Vagina (tissue), 2 donors: ENCODE measurements at places on chromosomes 5 and 9.

GRCh38 chr5:143619040-143619439 lies 192.9 kb upstream of the HMHB1 start:
- no peak for DNase-seq

DNA sequence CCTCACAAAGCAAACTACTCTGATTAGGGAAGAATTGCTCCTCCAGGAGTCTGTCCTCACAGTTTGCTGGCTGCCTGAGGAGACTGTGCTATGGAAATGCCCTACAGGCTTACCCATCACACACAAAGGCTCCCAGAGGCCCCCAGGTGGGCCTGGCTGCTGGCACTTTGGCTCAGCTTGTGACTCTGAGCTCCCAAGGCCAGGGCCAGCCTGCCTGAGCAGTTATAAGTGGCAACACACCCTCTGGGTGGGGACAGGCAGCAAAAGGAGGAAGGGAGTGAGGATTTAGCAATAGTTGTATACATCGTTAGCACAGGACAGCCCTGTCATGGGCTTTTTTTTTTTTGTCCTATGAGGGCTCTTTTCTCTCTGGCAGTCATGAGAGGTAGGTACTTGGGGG lies 103.5 kb downstream of the DAPK1 start:
- no peak for DNase-seq

DNA sequence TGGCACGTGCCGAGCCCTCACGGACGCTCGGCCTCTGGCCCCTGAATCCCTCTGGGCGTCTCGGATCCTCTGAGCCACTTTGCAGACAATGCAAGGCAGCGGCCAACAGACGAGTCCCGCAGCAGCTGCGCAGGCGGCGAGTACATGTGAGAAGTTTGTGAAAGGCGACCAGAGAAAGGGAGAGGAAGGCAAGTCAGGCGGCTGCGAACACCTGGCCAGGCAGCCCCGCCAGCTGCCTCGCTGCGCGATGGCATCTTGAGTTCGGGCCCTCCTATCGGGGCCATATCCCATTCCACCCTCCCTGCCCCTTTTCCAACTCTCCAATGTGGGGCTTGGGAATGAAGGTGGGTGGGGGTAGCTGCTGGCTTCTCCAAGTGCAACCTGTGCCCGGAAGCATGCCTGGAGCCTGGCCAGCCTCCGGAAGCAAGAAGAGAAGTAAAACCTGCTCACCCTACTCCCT lies 4.5 kb upstream of the POU4F3 start:
- no peak for DNase-seq

DNA sequence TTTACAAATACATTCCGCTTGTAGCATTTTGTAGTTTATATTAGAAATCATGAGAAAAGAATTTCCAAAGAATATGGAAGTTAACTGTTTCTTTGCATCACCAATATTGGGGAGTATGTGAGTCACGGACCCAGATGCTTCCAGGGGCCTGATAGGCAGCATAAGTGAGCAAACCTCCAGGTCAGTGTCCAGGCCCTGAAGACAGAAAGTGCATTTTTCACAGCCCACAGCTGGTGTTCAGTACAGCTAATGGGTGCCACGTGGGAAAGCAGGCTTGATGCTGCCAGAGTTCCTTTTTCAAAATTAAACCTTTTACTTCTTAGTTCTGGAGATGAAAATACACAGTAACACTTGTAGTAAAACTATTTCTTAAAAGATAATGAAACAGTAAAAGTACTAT lies 454.4 kb upstream of the ACTBL2 start:
- no peak for DNase-seq

GRCh38 chr9:33165263-33166151 lies 1.6 kb downstream of the B4GALT1 start:
- DNase-seq, result peak; percentile 90

DNA sequence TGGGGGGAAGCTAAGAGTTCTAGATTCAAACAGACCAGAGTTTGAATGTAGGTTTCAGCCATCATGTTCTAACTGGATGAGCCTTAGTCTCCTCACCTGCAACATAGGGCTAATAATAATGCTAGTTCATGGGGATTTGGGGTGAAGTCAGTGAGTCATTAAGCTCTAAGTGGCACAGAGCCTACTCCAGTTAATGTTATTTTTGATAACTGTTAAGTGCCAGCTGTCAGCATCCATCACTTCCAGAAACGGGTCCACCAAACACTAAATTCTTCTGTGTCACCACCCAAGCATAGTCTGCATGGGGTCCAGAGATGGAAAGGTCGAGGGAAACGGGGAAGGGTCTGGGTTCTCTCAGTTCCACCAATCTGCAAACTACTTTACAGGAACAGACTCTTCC lies 1.8 kb upstream of the TSC1 start:
- no peak for DNase-seq

DNA sequence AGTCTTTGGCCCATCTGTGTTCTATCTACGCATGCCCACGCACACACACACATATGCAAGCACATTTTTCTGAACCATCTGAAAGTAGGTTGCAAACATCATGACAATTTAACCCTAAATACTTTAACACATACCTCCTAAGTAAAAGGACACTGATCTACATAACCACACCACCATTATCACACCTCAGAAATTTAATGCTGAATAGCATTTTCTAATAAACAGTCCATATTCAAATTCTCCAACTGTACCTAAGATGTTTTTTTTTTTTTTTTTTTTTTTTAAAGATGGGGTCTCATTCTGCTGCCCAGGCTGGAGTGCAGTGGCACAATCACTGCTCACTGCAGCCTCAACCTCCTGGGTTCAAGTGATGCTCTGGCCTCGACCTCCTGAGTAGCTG lies 35.5 kb downstream of the DDX31 start:
- no peak for DNase-seq

- DNase-seq, result no peak
These were observed 73.4 kb downstream of the TEK start for GRCh38 chr9:27182421-27182820.

DNA sequence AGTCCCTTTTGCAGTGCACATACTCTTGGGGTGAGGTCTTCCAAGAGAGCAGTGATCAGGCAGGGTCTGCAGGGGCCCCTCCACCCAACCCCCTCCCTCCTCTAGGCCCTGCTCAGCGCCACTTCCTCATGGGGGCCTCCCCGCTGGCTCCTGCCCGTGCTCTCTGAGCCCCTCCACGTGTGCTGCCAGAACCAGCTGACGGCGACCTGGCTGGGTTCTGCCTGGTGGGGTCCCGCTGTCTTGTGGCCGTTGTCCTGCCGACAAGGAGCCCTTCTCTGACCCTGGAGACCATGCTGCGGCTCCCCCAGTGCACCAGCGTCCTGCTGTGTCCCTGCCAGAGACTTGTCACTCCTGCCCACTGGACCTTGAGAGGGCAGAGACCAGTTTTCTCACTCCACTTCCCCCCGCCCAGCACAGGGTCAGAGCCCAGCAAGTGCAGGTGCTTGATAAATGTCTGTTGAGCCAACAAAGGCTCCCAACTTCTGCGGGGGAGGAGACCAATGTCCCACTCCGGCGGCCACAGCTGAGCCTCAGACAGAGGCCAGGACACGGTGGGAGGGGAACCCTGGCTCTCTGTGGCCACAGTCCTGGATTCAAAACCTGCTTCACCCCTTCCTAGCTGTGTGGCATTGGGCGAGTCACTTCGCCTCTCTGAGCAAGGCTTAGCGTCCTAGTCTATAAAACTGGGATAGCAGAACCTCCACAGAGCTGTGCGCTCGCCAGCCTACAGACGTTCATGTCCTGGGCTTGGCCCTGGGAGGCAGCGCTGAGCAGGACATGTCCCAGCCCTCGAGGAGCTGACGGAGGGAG lies 24.8 kb downstream of the SARDH start:
- DNase-seq, result no peak

DNA sequence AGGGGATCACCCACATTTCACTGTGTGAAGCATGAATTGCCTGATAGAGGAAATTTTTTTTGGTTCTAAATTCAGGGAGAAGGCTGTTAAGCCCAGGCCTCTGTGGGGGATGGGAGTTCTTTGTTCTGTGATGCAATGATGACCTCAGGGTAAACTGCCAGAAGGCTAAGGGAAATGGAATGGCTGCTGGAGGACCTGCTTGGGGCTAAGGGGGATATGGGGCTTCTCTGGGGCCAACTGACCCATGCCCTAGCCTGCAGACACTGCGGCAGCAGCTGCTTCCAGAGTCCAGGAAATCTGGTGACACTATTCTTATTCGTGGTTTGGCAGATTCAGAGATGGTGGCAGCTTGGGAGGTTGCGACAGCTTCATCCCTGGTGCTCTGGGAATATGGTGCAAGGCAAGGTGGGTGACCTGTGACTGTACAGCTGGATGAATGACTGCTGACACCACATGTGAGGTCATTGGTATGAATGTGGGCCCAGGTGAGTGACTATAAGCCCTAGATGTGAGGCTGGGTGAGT lies 30.3 kb downstream of the VCP start:
- no peak for DNase-seq

DNA sequence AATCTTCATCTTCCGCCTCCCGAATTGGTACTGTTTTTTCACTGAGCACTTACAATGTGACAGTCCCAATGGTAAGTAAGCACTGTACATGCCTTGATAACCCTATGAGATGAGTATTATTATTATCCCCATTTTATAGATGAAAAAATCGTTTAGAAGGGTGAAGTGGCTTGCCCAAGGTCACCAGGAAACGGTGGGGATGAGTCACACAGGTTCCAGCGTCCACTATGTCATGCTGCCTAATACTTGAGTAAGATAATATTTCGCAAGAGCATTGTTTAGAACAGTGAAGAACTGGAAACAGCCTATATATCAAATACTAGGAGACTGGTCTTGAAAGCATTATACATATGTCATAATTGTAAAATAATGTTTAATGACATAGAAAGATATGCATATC lies 12.9 kb downstream of the HAND1 start:
- DNase-seq, result no peak

- DNase-seq, result no peak
These were observed 157.1 kb downstream of the HTR1A start for GRCh38 chr5:63805151-63805550.

GRCh38 chr5:676699-677076 lies 16.5 kb downstream of the TPPP start:
- no peak for DNase-seq

- no peak for DNase-seq
These were observed 85.6 kb downstream of the GADD45G start for GRCh38 chr9:89690334-89690912.

GRCh38 chr9:77857513-77858259 lies 173.9 kb downstream of the GNAQ start:
- no peak for DNase-seq

DNA sequence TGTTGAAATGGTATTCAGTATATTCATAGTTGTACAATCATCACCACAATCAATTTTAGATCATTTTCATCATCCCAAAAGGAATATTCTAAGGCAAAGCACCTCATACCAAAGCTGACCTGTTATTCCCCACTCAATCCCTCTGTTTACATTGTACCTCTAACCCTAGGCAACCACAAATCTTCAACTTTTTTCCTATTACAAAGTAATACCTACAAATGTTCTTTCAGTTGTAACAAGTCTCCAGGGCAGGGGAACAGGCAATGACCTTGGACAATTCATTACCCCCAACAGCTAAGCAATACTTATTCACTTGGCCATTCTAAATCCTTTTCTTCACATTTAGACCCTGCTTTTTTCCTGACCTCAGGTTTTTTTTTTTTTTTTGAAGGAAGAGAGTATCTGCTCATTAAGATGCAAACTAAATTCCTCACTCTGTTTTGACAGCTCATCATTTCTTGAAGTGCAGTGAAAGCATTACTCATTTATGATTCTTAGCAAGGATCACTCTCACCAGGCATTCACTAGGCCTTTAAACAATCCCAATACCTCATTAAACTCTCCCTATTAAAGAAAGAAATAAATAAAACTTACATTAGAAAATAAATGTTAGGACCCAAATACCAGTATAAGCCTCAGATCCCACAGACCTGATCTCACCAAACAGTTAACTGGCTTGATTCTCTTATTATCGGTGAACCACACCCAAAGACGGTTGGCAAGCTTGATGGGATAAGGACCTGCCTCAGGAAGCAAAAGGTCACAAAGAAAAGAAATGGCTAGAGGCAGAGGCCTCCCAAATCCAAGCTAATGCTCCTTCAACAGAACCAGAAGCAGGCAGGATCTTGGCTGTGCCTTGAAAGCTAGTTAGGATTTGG lies 15.3 kb downstream of the MTMR12 start:
- no peak for DNase-seq

DNA sequence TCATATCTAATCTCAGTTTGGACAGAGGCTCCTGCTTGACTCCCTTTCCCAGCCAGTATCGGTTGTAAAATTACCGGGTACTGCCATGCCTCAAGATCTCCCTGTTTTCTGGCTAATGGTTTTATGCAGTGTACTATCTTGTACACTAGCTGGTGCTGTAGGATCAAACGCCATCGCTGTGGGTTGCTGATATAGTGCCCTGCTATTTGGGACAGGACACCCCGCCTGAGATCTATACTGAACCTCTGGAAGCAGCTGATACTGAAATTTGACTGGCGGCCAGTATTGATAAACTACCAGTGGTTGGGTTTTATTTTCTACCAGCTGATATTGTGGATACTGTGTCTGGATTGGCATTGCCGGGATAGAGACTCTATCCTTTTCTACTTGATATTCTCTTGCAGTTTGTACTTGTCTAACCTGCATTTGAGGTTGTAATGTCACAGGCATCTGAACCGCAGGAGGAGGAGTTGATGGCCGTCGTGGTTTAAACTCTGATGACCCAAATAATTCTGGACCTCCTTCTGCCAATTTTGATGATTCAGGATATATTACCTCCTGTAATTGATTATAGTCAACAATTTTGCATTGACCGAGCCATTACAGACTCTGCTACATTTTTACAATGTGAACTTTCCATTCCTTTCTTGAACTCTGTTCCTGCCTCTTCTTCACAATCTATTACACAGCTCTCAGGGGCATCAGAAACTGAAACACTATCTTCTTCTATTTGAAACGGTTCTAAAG lies 112.5 kb upstream of the LARP1 start:
- DNase-seq, result no peak

- DNase-seq, result no peak
These were observed 95.2 kb downstream of the C9orf50 start for GRCh38 chr9:129525656-129526196.

- no peak for DNase-seq
These were observed 109.3 kb upstream of the SPDL1 start for GRCh38 chr5:169474226-169474625.

DNA sequence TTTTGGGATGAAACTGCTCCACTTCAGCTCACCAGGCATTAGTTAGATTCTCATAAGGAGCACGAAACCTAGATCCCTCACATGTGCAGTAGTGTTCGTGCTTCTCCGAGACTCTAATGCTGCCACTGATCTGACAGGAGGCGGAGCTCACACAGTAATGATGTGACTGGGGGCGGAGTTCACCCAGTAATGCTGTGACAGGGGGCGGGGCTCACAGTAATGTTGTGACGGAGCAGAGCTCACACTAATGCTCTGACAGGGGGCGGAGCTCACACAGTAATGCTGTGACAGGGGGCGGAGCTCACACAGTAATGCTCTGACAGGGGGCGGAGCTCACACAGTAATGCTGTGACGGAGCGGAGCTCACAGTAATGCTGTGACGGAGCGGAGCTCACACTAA lies 27.1 kb upstream of the LRRC14B start:
- DNase-seq, result no peak
